ENCODE measurements at places on chromosomes 4 and X.

DNA sequence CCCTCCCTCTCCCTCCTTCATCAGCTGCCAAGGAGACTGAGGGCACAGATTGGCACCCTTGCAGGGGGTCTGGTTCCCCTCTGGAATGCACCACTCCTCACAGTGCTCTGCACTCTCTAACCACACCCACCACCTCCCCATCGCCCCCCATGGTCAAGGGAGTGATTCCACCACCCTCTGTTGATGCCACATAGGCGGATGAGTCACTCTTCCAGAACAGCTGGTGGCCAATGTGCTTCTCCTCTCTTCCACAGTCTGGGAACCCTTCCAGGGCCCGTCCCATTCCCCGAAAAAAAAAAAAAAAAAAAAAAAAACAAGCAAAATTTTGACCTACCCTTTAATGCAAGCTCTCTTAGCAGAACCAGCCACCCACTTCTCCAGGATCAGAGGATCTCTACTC, 341.3 kb upstream of the KLF3 start:
- peak; percentile 49 for DNase-seq

DNA sequence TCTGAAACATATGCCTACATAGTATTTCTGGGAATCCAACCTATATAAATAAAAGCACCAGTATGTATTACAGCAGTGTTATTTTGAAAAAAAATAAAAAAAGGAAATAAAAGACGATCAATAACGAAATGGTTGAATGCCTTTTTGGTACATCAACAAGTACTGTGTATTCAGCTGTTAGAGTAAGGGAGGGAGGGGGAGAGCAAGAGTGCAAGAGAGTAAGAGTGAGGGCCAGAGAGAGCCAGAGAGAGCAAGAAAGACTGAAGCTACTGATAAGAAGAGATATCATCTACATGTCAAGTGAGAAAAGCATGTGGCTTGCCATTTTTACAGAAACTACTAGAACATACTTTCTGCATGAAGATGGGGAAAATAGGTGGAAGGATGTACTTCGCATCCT, 1.8 kb downstream of the SPIN4 start:
- DNase-seq = no peak

- DNase-seq = no peak
Measured at GRCh38 chrX:148788449-148788848, 288.0 kb downstream of the AFF2 start.

GRCh38 chr4:95086551-95086950, 328.8 kb downstream of the BMPR1B start:
- peak; percentile 51 for DNase-seq

- no peak for DNase-seq
Measured at GRCh38 chr4:47674144-47674543, 163.7 kb downstream of the CORIN start.

- DNase-seq = peak; percentile 49
Measured at GRCh38 chrX:19448077-19448476, 67.2 kb downstream of the MAP3K15 start.

GRCh38 chr4:56880572-56880971, 27.1 kb upstream of the REST start:
- no peak for DNase-seq

DNA sequence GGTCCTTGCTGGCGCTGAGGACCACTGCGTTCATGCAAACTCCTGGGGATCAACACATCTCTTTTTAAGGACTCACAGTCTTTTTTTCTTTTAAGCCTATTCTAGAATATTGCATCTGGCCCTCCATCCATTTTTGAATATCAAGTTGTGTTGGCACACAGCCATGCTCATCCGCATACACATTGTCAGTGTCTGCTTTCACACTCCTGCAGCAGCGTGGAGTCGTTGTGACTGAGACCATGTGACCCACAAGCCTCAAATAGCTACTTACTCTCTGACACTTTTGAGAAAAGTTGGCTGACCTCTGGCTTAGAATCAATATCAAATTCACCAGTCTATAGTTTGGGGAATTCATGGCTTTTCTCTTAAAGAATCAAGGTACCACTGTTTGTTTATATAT, 191.8 kb upstream of the S100G start:
- DNase-seq = no peak
